Articular chondrocyte of knee joint (primary cell): ENCODE measurements at places on chromosomes 11 and 22. TPM values are rescaled to one million over a fixed set of nuclear protein-coding genes. Genes with fewer than 3 reads are reported as not detected.

KCNQ1OT1 gene
- 6.4 and 8.1 TPM in 2 replicates for total RNA-seq

MGAT3 gene
- 0.11 and 0.13 TPM in 2 replicates for total RNA-seq

CCDC34 gene
- 3.8 and 7.0 TPM in 2 replicates for total RNA-seq

CABP4 gene
- 0.11 TPM in 1 of 2 replicates, not detected in the other for total RNA-seq

VSIG10L2 gene
- total RNA-seq, result 0.39 and 0.65 TPM in 2 replicates

MS4A12 gene
- total RNA-seq, result not detected in 2 replicates

P2RX6 gene
- total RNA-seq, result 1.8 and 3.1 TPM in 2 replicates

PLEKHB1 gene
- total RNA-seq, result 0.97 and 1.2 TPM in 2 replicates
